Placental pericyte (primary cell): ENCODE measurements at places on chromosomes 16 and 17. TPM values are rescaled to one million over a fixed set of nuclear protein-coding genes. Genes with fewer than 3 reads are reported as not detected.

The CES5A gene
- not detected in 2 replicates for total RNA-seq

The KRT17 gene
- 0.66 and 5.2 TPM in 2 replicates for total RNA-seq

The CDC42EP4 gene
- 39.0 and 52.0 TPM in 2 replicates for total RNA-seq

The TANGO6 gene
- 17.7 and 30.4 TPM in 2 replicates for total RNA-seq

The CD300LB gene
- not detected in 2 replicates for total RNA-seq

The CHTF8 gene
- total RNA-seq, result 42.9 and 81.0 TPM in 2 replicates

The MYH13 gene
- total RNA-seq, result not detected in 2 replicates

The GAS7 gene
- total RNA-seq, result 6.7 and 21.7 TPM in 2 replicates

The TNFRSF17 gene
- not detected in 2 replicates for total RNA-seq

The PIEZO1 gene
- total RNA-seq, result 229 and 273 TPM in 2 replicates

The CCL5 gene
- 0.29 TPM in 1 of 2 replicates, not detected in the other for total RNA-seq

The LRRC75A gene
- 0.72 and 0.88 TPM in 2 replicates for total RNA-seq
